ENCODE measurements at places on chromosomes 1 and 21.
A peak's percentile ranks its signal among the peaks of the same experiment; 100 is the strongest.

GRCh38 chr1:51410568-51411460, 80.5 kb upstream of the TTC39A start:
- DNase-seq = no peak

- DNase-seq = no peak
Observed at GRCh38 chr21:32940079-32941014, 85.4 kb upstream of the OLIG2 start.

- no peak for DNase-seq
Observed at GRCh38 chr1:59107916-59108315, 189.0 kb upstream of the FGGY start.

GRCh38 chr1:147720557-147720956, 39.8 kb downstream of the GJA5 start:
- DNase-seq = no peak

DNA sequence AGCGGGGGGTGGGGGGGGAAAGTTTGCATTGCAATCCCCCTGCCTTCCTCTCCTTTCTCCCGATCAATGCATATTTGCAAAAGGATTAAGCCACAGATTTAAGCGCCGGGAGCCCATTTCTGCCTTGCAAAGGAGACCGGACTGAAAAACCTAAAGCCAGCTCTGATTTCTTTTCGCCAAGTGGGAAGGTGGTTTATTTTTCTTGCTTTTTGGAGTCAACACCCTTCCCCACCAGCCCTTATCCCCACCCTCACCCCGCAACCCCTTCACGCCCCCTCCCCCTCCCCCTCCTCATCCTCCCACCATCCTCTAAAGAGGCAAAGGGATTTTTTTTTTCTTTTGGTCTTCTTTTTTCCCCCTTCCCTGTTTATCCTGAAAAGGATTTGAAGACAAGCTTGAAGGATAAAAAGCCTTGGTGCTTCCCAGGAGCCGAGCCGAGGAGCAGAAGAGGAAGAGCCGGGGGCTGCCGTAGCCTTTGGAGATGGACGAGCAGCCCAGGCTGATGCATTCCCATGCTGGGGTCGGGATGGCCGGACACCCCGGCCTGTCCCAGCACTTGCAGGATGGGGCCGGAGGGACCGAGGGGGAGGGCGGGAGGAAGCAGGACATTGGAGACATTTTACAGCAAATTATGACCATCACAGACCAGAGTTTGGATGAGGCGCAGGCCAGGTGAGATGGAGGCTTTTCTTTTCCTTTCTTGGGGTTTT, 513 bp downstream of the PBX1 start:
- DNase-seq = no peak

- no peak for DNase-seq
Observed at GRCh38 chr1:170009551-170009950, 64.9 kb downstream of the KIFAP3 start.

DNA sequence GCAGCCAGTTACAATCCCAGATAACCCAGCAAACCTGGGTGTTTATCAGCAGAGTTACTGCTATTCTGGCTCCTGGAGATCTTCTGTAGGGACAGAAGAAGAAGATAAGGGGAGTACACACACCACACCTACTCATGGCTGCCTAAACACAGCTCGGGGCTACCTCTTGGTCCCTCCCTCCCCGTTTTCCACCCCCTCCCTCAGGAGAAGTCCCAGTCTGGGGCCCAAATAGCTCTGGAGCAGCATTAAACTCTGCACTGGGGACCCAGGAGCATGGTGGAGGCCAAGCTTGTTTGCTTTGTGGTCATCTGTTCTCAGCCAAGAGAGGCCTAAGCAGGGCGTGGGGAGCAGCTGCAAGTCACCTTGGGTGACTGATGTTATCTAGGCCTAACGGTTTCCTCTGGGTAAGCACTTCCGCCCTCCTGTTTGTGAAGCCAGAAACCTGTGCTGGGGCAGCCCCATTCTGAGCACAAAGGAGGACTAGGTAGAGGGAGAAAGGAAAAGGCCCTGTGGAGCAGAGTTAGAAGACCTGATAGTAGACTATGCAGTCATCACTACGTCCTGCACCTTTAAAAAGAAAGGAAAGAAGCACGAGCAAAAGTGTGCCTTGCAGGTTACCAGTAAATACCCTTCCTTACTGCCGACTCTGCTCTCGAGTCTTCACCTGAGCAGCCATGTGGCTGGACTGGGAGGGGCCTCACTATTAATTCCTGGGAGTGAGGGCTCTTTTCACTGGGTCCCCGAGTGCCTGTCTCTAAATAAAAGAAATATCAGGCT, 2.0 kb upstream of the RCSD1 start:
- no peak for DNase-seq

GRCh38 chr21:45913418-45913765, 68.2 kb upstream of the COL6A1 start:
- DNase-seq = no peak

DNA sequence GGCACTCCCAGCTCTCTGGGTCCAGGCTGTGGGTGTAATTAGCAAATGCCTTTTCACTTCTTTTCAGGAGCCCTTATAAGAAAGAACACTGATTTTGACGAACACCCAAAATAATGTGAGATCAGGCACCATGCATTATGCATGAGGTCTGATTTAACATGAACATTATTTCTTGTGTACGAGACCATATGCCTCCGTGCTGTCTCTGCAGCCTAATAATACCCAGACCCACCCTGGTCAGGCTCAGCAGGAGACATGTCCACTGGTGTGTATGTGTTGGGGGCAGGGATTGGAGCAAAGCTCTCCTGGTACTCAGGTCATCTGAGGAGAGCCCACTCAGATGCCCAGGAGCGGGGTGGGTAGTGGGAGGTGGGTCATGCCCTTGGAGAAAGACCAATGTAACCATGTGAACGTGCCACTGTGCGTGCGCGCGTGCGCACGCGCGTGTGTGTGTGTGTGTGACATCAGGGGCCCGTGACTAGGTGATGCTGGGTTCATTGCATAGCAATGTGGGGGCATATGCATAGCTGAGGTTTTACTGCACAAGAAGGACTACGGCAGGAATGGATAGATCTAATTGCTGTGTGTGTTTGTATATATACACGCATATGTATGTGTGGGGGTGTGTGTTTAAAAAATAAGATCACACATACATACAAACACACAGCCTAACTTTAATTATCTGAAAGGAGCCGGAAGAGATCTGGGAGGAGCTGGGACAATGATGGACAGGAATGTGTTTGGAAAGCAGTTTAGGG, 7.1 kb downstream of the POU3F1 start:
- DNase-seq = no peak

GRCh38 chr1:117967477-117967876, 37.9 kb downstream of the WDR3 start:
- no peak for DNase-seq

DNA sequence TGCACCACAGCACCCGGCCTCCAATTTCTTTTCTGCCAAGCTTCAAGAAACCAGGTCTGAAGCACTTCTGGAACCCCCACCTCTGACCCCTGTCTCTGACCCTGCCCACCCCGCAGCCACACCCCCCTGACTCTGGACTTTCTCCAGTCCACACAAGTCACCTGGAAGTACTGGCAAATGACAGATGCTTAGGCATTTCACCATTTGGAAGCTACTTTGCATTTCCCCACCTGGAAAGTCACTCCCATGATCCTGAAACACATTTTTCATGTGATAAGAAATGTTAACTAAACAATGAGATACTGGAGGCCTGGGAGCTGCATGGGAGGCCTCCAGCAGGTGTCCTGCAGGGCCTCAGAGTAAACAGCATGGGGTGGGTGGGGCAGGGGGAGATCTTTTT, 45.7 kb downstream of the NTPCR start:
- DNase-seq = no peak

DNA sequence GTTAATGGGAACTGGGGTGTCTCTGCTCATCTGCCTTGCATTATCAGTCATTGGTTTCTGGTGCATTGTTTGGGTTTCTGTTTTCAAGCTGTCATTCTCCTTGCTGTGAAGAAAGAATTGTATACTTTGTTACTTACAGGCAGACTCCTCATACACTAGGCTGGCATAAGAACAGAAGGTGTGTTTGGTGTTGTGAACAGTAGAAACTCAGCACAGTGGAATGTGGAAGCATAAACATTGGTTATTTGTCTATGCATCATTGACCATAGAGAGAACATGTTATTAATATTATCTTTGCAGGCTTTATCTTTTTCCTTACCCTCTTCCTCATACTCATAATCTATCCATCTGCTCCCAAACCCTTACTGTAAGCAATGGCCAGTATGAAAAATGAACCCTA, 18.2 kb downstream of the C1orf87 start:
- DNase-seq = no peak

DNA sequence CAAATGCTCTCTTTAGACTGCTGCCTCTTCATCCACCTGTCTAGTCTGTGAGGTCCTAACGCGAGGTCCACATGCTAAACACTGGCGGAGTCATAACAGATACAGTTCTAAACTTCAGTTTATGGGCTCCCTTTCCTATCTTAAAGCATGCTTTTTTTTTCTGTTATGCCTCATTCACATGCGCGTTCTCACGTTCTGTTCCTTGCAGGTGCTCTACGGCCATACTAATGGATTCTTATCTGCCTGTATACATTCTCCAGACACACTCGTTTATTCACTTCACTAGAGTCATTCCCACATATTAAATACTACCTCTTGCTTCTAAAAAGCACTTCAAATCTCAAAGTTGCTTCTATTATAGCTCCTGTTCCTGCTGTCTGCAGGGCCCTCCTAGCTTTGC, 38.7 kb downstream of the PHC2 start:
- DNase-seq = no peak

- DNase-seq = no peak
Observed at GRCh38 chr1:55679971-55680370, 464.8 kb upstream of the USP24 start.

DNA sequence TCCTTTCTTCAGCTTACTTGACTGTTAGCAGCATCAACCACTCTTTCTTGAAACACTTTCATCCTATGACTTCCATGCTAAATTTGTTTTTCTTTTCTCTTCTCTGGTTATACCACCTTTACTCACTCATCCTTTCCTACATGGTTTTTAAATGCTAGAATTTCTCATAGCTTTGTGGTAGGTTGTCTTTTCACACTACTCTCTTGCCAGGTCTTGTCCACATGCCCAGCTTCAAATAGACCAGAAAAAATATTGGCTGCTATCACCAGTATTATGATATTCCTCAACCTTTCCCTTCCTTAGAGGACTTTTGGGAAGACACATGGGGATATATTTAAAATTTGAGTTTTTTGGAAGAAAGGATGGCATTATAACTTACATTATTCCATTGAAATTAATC, 48.8 kb downstream of the PPP1R12B start:
- DNase-seq = no peak

GRCh38 chr1:14930247-14930965, 223.1 kb upstream of the TMEM51 start:
- no peak for DNase-seq

- peak; percentile 62 for DNase-seq
Observed at GRCh38 chr1:27122652-27123051, 32.3 kb downstream of the SLC9A1 start.

DNA sequence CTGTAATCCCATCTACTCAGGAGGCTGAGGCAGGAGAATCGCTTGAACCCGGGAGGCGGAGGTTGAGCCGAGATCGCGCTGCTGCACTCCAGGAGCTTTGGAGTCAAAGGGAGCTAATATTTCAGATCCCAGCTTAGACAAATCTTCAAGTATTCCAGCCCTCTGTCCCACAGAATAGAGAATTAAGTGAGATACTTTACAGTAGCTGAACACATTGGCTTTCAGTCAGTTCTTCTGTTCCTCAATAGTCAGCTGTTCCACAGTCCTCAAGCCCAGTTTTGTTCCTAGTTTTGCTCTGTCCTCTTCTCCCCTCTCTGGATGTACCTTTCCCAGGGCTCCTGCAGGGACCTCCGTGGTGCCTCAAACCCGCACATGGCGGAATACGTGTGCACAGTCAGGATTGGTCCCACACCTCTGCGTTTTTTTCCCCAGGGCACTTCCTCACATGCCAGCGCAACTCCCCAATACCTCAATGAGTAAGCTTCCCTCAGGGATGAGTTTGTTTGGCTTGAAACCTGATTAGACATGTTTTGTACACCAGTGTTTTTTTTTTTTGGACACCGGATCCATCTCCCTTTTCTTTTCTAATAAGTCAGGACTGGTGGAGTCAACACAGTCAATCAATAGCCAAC, 1.2 kb downstream of the MFN2 start:
- DNase-seq = no peak

GRCh38 chr1:170067253-170067819, 7.2 kb downstream of the KIFAP3 start:
- no peak for DNase-seq

DNA sequence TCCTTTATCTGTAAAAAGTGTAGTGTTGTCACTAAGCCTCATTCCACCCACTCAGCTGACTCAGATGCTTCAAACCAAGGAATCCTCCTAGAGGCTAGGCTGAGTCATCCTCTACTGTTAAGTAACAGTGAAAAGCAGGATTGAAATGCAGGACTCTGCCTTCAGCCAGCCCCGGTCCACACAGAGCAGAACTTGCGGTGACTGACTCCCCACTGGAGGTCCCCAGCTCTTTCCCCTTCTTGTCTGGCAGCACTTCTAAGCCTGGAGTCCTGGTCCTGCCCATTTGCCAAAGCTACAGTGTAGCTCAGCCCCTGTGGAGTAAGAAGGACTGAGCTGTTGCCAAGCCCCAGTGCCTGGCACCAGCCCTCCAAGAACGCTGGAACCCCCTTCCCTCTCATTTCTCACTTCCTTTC, 1.7 kb downstream of the RAB7B start:
- DNase-seq = peak; percentile 70

GRCh38 chr1:156291226-156292061, 4.0 kb downstream of the GLMP start:
- peak; percentile 86 for DNase-seq

DNA sequence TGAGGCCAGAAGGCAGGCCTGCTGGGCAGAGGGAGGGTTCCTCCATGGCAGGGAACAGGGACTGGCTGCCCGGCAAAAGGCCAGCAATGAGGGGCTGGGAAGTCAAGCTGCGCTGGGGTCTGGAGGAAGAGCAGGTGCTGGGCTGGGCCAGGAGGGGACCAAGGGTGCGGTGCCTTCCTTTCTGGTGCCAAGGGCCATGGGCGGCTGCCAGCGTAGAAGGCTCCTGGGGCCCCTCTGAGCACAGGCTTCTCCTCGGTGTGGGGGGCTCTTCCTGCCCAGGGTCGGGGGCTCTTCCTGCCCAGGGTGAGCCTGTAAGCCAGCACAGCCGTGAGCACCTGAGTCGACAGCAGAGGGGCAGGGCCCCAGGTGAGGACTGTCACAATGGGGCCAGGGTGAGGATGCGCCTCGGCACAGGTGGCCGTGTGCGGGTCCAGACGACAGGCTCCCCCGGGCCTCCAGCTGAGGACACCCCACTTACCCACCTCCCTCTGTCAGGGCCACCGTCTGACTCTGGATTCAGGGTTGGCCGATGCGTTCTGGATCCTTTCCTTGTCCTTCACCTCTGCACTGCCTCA, 10.7 kb upstream of the DNMT3L start:
- no peak for DNase-seq

GRCh38 chr1:224435999-224436398, 1.4 kb upstream of the WDR26 start:
- DNase-seq = no peak

GRCh38 chr1:69121723-69122122, 446.0 kb upstream of the LRRC7 start:
- no peak for DNase-seq

DNA sequence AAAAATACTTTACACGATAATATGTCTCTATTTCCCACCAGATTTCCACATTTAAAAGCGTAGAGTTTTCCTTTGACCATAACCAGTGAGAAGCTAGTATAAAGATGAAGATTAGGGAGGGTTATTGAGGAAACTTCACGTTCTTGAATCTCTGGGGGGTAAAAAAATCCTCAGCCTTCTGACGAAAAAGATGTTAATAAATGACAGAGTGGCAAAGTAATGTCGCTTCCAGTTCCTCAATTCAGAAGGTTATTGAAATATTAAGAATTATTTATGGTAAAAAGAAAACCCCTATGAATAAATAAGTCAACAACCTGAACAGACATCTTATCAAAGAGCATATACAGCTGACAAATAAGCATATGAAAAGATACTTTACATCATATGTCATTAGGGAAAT, 241.0 kb downstream of the GPATCH2 start:
- no peak for DNase-seq
